ENCODE measurements at places on chromosomes 3 and 15. TPM values are rescaled to one million over a fixed set of nuclear protein-coding genes. Genes with fewer than 3 reads are reported as not detected.

LRTM1 gene
- not detected for total RNA-seq

TGM4 gene
- 0.05 TPM for total RNA-seq

OXSM gene
- 12.2 TPM for total RNA-seq

GNAT1 gene
- not detected for total RNA-seq

TUSC7 gene
- total RNA-seq: not detected

COL6A5 gene
- total RNA-seq: not detected

MAP6D1 gene
- 3.0 TPM for total RNA-seq

A4GNT gene
- total RNA-seq: not detected

REC114 gene
- total RNA-seq: not detected

DNA sequence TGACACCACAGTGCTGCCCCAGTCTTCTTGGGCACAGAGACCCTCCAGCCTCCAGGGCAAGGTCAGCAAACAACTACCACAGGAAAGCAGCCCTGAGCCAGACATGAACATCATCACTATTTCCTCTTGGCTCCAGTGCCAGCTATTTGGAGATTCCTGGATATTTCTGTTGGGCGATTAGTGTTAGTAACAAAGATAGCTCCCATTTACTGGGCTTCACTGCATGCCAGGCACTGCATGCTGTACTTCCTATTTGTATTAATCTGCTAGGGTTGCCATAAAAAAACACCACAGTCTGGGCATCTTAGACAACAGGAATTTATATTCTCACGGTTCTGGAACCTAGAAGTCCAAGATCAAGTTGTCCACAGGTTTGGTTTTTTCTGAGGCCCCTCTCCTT is 255.1 kb upstream of the STT3B start:
- DNase-seq: no peak

DNA sequence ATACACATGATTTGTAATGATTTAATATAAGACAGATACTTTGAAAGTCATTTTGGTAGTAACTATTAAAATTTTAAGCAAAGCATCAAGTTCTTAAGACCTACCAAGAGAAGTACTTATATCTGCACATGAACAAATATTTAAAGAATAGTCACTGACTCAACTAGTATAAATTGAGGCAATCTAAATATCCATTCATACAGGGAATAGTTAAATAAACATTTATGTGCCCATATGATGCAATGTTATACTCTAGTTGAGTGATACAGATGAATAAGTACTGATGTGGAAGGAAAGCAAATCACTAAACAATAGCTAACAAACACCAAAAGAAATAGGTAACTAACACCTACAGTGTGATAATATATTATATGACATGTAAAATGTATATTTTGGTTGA is 527.7 kb downstream of the EPHA3 start:
- no peak for DNase-seq

DNA sequence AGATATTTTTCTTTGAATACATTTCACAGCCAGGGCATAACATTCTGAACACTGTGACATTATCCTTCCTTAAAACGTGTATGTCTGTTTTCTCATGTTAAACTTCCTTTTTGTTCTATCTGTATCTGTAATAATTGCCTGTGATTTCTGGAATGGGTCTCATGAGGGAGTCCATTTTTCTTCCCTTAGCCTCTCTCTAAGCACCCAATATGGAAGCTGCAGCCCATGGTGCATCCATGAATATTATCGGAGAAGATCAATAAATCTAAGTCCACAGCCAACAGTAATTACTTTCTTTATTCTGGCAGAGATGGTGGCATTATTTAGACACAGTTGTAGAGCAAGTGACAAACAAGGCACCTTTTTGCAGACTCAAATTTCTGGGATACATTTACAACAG is 671.1 kb downstream of the TUSC7 start:
- DNase-seq: no peak

DNA sequence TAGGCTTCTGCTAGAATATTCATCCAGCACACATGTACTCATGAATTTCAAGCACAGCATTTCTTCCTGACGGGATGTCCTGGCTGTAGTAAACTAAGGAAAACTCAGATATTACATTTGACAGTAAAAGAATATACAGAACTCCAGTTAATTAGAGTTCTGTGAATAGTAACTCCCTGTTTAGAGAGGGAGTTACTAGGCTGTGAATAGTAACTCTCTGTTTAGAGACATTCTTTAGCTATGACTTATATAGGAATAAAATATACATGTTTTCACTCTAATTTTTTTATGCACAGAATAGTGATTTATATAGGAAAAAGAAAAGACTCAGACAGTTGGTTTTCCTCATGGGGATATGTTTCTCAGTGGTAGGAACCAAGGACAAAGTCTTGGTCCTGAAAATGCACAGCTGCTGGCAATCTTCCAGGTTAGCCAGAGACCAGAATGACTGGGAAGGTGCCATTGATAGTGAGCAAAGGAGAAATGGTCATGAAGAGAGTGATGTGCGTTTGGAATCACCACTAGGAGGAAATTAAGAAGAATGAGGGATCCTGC is 480.7 kb upstream of the THBS1 start:
- DNase-seq: no peak

DNA sequence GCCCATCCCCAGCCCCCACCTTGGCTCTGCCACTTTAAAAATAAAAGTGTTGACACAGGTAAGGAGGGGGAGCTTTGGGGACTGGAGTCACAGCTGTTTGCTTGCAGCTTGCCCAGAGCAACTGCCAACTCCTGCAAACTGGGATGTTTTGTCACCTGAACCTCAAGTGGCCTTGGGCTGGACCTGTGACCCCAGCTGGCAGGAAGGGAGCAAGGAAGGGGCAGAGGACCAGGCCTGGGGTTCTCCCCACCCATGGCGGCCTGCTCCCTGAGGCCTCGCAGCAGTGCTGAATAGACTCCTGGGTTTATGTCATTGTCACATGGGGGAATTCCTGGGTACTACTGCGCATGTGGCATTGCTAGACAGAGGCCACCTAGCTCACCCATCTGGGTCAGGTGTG is 246.9 kb upstream of the TLE3 start:
- no peak for DNase-seq

DNA sequence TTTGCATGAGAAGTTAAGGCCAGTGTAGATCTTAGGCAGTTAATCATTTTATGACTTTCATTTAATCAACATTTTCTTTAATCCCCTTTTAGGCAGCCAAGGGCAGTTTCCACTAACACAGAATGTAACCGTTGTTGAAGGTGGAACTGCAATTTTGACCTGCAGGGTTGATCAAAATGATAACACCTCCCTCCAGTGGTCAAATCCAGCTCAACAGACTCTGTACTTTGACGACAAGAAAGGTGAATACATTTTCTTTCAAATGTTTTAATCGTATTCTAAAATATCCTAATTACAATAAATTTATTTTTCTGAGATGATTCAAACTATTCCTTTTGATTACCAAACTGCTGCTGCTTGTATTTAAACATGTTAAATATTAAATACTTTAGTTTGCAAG is 843.2 kb downstream of the CADM2 start:
- DNase-seq: no peak

GRCh38 chr3:127762787-127763105 is 59.6 kb downstream of the MGLL start:
- no peak for DNase-seq

DNA sequence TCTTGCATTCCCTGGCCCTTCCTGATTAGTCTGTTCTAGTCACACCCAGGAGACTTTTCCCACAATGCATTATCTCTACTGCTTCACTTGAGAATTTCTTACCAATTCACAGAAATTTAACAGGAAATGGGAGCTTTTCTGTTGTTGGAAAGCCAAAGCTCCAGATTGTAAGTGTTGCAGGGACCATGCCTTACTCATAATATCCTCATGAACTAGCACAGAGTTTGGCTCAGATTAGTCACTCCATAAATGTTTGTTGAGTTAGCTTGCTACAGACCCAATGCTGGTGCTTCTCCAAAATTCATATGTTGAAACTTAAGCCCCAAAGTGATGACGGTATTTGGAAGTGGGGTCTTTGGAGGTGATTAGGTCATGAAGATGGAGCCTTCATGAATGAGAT is 232.6 kb downstream of the GAP43 start:
- DNase-seq: no peak

- no peak for DNase-seq
Measured at GRCh38 chr15:40008061-40008765, 30.8 kb downstream of the SRP14 start.

GRCh38 chr15:101428758-101429157 is 60.7 kb downstream of the PCSK6 start:
- DNase-seq: no peak

DNA sequence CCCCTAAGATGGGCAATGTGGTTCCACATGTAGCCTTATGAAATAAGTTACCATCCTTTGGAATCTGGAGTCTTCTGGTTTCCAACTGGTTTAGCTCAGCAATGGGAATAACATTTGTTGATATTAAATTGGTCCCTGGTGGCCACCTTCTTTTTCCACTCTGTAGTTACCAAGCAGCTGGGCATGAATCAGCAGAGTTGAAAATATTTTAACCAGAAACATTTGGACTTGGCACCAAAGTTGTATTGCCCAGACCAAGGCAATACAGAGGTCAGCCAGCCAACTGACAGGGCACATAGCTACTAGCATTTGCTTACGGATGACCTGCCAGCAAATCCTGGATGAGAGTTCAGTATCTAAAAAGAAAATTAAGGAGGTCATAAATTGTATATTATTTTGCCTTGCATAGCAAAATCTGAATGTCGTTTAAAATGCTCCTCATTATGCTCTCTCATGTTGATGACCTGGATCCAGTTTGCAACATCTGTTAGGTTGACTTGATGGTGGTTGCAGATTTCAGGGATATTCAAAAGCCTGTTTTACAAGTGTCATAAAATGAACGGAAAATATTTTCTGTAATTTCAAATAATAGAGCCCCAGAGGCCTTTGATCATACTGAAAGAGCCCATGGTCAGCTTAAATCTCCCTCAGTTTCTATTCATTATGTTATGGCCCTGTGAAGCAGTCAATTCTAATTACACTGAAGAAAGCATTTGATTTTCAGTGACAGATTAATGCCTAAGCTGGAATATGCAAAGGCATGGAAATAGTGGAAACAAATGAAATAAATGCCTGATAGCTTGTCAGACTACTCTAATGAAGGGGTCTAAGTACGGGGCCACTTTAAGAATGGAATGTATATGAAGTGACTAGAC is 54.6 kb downstream of the PPM1L start:
- no peak for DNase-seq

DNA sequence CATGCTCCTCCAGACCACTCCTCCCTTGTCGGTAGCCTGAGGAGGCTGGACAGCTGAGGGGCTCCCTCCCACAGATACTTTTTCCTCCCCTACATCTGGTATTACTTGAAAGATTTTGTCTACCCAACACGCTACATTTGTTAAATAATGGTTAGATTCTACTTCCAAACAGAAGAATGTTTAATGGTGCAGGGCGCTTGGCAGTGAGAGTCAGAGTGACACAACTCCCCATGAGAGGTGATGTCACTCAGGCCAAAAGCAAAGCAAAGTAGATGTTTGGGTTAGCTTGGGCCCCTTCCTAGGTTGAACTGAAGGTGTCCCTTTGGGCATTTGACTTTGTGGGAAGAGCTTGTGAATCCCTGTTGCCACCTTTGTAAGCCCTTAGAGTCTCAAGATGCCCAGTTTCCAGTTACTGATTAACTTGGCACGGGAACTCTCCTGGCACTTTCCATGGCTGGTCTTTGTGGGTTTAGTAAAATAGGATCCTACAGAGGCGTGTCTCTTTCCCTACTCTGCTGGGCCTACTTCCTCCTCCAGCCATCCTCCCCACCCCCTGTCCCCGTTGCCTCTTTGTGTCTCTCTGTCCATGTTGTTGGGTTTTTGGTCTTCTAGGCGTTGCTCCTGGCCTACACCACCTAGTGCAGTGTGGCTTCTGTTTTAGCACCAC is 5.6 kb downstream of the LIMD1 start:
- DNase-seq: no peak

DNA sequence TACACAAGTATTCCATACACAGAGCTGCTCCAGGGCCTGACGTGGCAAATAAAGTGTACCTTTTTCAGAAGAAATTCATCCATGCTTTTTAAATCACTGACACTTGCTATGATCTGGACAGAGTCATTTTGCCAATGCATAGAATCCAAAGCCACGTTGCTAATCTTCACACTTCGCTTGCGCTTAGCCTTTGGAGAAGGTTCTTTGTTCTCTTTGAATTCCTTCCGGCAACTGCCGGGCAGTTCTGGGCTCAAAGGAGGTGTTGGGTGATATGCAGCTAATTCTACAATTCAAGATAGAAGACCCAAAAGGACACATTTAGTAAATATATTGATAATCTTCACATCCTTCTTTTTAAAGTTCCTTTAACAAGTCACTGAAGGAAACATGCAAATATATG is 69.9 kb downstream of the NR2E3 start:
- DNase-seq: no peak

DNA sequence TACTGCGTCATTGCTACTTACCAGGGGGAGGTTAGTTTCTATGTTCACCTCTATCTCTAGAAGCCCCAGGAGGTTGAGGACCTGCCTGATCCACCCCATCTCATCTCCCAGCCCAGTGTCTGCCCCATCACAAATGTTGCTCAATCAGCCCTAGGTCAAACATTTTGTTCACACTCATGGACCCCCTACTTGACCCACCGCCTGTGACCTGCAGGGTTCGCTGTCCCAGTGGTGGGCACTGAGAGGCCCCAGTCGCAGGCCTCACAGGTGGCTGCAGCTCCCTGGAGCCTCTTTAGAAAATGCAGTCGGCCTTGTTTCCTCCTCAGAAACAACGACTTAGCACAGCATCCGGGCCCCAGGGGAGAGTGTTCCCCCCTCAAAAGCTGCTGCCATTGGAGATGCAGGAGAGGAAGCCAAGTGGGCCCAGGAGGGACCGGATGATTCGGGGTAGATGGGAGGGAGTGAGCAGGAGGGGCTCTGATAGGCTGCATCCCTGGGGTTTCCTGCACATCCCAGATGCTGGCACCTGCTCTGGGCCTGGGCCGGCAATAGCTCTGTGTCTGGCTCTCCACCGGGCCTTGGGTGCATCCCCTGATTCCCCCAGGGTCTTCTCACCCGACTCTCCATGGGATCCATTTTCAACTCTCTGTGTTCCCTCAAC is 18.4 kb upstream of the INSYN1 start:
- no peak for DNase-seq

GRCh38 chr3:33006081-33006480 is 54.6 kb downstream of the CCR4 start:
- DNase-seq: no peak

GRCh38 chr3:99418209-99418635 is 220.2 kb upstream of the COL8A1 start:
- no peak for DNase-seq

DNA sequence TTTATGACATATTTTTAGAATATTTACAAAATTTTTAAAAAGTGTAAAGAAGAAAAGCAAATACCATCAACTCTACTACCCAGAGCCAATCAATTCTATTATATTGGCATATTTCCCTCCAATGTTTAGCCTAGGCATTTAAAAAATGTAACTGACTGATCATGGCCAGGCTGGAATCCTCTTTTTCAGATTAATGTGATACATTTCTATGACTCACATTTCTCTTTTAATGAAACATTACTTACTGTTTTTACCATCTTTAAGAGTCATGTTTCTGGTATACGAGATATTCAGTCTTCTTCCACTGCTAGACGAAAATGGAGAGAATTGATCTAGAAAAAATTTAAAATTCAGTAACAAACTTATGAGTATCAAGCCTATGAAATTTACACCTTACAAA is 53.4 kb upstream of the DCUN1D1 start:
- no peak for DNase-seq

GRCh38 chr3:80331494-80332170 is 563.8 kb upstream of the ROBO1 start:
- DNase-seq: no peak

GRCh38 chr3:68088216-68088615 is 433.8 kb upstream of the SUCLG2 start:
- DNase-seq: no peak

All from SJSA1 (cell line).